Right lung (tissue), 10 donors: ENCODE measurements at places on chromosomes 12 and 14.

DNA sequence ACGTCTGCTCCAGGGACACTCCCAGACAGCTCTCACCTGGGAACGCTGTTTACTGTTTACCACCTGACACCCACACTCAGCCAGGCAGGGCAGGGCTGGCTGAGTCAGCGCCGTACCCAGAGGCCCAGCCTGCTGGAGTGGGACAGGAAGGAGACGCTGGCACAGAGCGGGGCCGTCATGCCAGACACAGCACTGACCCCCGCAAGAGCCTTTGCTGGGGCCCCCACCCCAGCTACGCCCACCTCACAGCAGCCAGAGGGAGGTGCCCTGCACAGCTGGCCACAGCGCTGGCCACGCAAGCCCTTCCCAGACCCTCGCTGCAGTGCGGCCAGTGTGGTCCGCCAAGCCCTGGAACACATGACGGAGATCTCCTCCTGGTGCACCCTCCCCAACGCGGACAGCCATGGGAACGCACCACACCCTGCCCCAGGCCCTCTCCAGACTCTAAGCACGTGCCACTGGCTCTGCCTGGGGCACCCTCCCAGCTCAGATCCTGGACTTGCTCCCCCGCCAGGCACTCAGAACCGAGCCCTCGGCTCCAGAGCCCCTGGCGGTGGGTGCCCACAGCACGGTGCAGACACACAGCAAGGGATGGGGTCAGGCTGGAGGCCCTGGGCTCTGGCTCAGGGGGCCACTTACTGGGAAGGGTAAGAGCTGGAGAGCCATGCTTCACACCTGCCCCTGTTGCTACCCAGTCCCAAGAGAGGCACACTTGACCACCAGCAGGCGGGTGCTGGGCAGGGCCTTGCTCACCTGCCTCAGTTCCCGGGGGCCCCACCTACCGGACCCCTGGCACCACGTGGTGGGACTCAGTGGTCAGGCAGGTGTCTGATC lies 5.7 kb downstream of the AHNAK2 start:
- DNase-seq = no peak

DNA sequence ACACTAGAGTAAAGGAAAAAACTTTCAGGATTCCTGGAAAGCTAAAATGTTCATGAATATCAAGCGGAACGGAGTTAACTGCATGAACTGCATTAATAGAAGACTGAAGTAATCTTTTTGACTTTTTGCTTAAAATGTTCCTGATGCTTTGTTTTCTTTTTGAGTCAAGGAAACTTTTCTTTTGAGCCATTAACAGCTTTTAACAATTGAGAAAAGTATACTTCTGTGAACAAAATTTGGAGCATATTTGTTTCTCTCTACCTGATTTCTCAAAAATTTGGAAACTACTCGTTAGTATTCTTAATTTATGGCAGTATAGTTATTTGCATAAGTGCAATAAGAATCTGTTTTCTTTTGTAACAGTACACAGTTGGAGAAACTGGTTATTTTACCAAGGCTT lies 78.5 kb downstream of the CALM1 start:
- DNase-seq = no peak

DNA sequence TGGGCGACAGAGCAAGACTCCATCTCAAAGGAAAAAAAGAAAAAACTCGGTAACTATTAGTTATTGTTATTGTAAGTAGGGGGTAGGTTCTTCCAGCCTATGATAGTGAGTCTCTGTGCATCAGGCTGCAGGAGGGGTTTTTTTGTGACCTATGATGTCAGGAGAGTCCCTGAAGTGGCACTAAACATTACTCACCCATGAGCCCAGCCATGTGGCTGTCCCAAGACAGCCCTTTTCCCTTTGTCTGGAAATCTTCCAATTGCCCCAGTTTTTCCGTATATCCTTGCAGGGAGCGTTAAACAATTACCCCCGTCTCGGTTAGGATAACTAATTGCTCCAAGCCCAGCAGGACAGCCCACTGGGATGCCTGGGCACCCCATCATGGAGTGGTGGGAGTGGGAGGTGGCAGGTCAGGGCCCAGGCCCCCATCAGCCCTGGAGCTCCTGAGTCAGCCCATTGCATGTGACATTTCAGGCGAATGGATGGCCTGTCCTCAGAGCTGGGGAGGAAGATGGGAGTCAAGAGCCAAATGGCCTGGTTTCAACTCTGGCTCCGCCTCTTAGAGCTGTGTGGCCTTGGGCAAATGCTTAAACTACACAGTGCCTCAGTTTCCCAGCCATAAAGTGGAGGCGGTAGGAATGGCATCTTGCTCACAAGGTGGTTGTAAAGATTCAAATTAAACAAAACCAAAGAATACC lies 16.4 kb downstream of the PHETA1 start:
- DNase-seq = no peak

GRCh38 chr12:121857322-121858246 lies 1.1 kb downstream of the HPD start:
- no peak for DNase-seq
